ENCODE measurements at places on chromosomes 5 and 9. TPM values are rescaled to one million over a fixed set of nuclear protein-coding genes. Genes with fewer than 3 reads are reported as not detected.

The ZNF483 gene
- total RNA-seq = 1.8 TPM

The EPB41L4A gene
- 0.29 TPM for total RNA-seq

The BAAT gene
- not detected for total RNA-seq

The PCDHB15 gene
- total RNA-seq = under 0.01 TPM

The LRSAM1 gene
- total RNA-seq = 21.2 TPM
